ENCODE measurements at places on chromosomes 13 and 19.

DNA sequence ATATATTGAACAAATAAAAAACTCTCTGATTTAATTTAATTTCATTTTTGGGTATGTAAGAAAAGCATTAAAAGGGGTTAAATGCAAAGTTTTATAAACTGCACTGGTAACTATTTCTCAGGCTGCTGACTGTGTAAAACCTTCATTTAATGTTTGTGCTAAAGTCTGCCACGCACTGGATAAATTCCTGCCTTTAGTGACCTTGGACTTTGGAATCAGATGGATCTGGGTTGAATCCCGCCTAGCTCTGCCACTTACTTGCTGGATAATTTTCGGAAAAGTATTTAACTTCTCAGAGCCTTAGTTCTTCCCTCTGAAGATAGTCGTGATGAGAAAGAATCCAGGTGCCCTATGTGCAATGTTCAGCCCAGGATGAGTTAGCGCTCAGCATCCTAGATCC lies 58.6 kb downstream of the RASL11A start:
- DNase-seq = no peak

DNA sequence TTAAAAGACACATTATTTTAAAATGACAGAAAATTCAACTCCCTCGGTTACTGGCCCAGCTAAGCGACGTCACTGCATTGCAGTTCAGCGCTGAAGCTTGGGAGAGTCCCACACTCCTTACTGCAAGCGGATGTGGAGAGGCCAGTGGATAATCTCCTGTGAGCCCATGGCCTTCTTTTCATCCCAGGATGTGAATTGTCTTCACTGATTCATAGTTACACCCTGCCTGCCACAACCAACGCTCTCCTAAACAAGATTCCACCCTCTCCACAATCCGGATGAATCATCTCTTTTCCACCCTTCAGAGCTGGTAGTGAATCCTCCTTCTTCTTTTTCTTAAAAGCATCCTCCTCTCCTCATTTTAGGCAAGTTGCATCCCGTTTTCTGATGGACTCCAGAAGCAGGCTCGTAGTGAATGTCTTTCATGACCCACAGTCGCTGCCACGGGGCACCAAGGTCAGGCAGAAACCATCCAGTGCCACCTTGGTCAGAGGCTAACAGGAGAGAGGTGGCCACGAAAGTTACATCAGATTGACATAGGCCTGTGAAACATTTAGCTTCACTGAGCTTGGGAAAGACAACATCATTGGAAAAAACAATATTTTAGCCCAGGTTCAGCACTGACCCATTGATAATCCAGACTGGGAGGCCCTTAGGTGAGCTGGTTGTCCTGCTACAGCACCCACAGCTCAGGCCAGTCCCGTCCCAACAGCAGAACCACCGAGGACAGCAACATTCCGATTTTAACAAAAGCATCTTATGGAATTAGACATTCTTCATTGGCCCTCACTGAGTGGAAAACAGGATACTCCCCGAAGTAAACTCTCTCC lies 2.0 kb downstream of the GJB2 start:
- DNase-seq = no peak

GRCh38 chr13:39956036-39956435 lies 300.6 kb downstream of the COG6 start:
- DNase-seq = no peak

GRCh38 chr19:18478545-18479311 lies 40.8 kb upstream of the ISYNA1 start:
- no peak for DNase-seq

GRCh38 chr13:43985422-43986072 lies 105.8 kb downstream of the LACC1 start:
- no peak for DNase-seq

DNA sequence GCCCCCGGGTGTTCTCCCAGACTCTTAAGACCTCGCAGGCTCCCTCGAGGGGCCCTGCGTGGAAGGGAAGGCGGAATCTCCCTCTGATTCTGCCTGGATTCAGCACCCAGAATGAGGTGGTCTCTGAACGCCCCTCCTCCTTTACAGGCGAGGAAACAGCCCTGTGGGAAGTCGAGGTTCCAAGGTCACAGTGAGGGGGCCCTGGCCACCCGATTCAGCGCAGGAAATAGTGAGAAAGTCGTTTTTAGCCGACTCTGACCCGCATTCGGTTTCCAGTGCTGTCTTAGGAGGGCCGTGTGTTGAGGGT lies 1.1 kb downstream of the BSG start:
- no peak for DNase-seq

- no peak for DNase-seq
These were observed 196.9 kb upstream of the UBL3 start for GRCh38 chr13:30047154-30047874.

- peak; percentile 57 for DNase-seq
These were observed 718.0 kb downstream of the DACH1 start for GRCh38 chr13:71149046-71149445.

DNA sequence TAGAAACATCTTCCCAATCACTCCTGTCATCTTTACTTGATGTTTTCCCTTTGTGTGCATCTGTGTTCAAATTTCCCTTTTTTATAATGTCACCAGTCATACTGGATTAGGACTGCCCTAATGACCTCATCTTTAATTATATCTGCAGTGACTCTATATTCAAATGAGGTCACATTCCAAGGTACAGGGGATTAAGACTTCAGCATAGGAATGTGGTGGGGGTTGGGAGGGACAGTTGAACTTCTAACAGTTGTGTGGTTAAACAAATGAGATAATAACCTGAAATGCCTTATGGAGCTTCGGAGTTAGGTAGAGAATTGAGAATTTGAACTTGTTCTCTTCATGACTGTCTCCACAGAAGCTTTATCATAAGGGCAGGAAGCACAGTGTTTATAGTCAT lies 23.0 kb downstream of the PAN3 start:
- DNase-seq = no peak

GRCh38 chr13:109939180-109939579 lies 152.8 kb upstream of the IRS2 start:
- DNase-seq = no peak

DNA sequence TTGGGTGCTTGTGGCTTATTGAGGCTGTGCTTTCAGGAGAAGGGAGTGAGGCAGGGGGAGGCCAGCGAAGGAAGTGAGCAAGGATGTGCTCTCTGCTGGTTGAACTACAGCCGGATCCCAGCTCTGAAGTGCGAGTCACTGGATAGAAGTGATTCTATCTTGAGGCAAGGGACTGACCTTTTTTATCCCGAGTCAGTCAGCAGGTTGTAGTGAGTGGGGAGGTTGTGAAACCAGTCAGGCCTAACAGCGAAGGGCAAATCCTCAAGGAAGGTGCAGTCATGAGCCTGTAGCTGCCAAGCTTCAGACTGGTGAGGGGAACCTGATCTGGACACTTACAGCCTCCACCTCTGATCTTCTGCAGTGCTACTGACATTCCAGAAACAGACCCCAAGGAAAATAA lies 18.6 kb downstream of the SCEL start:
- no peak for DNase-seq

DNA sequence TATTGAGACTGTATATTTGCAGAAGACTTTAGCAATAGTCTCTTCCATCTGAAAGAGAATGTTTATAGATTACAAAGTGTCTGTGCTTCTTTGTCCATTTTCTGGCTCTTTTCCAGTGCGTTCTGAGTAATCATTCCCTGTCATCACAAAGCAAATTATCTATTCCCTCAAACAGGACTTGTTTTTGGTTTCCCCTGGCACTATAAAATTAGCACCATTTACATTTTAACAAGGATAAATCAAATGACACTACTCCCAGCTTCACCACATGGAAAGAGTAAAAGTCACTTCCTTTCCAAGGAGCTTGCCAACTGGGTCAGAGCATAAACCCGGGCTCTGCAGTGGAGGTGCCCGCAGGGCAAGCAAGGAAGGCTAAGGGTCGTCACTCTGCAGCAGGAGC lies 88.1 kb downstream of the SHISA2 start:
- peak; percentile 26 for DNase-seq

- DNase-seq = no peak
These were observed 266.4 kb upstream of the NBEA start for GRCh38 chr13:34675626-34676025.

GRCh38 chr13:97786510-97786909 lies 167.0 kb upstream of the IPO5 start:
- DNase-seq = no peak

GRCh38 chr19:5342573-5343201 lies 2.1 kb upstream of the PTPRS start:
- DNase-seq = no peak

DNA sequence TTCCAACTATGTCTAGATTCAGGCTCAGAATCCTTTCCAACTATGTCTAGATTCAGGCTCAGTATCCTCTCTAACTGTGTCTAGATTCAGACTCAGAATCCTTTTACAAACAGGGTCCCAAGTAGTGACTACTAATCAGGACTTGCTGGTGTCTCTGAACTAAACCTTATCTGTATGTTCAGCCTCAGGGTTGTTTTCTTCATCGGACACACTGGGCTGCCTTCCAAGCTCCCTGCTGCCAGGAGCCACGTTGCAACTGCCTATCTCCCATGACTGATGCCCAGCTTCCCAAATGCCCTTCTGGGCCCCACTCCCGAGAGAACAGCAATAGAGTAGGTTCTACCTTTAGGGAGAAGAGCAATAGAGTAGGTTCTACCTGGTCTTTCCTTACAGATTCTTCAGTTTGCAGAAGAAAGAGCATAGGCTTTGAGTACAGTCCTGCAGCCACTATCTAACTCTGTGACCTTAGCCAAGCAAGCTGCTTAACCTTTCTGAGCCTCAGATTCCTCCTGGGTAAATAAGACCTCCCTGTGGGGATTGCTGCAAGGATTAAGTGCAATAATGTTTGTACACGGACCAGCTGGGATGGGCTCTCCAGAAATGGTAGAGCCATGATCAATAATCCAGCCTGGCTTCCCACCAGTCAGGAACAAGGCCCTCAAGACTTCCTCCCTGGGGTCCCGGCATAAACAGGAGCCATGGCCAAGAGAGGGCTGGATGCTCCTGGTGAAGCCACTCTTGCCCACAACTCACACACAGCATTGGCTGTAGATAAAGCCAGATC lies 61.5 kb downstream of the ZIC5 start:
- DNase-seq = peak; percentile 48

DNA sequence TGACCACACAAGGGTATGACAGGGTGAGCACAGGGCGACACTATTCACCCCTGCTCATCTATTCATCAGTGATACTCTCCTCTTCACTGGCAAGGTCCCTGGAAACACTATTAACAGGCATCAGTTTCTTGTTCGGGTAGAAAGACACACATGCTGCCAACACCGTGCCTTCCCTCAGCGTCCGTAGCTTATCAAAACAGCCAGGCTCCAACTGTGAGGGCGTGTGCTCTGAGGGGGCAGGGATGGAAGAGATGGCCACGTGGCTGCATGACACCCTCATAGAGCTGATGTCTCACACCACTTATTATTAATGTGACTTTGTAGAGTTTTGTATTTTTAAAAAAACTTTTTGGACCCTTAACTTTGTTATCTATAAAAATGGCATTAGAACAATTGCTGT lies 160.3 kb downstream of the ITGBL1 start:
- DNase-seq = no peak

- DNase-seq = no peak
These were observed 80.0 kb downstream of the ZNF429 start for GRCh38 chr19:21585281-21585890.
